ENCODE measurements at places on chromosomes 3 and 15.

DNA sequence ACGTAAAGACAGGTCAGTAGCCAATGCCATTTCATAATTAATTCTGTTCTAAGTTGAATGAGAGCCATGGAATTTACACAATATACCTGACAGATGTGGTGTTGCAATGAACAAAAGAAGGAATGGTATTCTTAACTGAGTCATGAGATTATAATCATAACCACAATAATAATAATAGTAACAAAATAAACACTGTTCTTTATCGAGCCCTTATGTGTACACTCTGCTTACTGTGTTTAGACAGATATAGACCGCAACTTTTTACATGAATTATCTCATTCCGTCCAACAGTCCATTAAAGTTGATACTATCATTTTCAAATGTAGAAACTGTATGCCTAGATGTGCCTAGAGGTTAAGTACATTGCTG lies 28.2 kb upstream of the SCAANT1 start:
- DNase-seq = no peak

- no peak for DNase-seq
Observed at GRCh38 chr3:40731445-40731844, 206.7 kb downstream of the ZNF621 start.

GRCh38 chr15:100114571-100114970 lies 227.2 kb downstream of the ADAMTS17 start:
- DNase-seq = no peak

- no peak for DNase-seq
Observed at GRCh38 chr15:25670025-25670554, 193.0 kb downstream of the ATP10A start.

- DNase-seq = no peak
Observed at GRCh38 chr3:138921316-138922292, 25.3 kb downstream of the FOXL2 start.

GRCh38 chr15:43499635-43500034 lies 6.7 kb upstream of the TP53BP1 start:
- DNase-seq = no peak

DNA sequence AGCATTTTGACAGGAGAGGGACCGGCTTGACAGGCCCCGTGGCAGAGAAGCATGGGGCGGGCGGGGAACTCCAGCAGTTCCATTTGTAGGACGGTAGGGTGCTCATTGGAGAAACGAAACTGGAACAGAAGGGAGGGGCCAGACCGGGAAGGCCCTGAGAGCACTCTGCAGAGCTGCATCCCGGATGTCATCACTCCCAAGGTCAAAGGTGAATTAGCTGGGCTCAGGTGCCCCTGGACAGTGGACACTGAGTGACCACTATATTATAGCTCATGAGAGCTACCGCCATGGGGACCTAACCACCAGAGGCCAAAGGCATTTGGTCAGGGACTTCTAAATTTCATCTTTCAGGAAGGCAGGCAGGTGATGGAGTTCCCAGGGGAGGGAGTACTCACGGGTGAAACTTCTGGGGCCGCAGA lies 7.3 kb downstream of the CSRNP1 start:
- no peak for DNase-seq

GRCh38 chr3:184040010-184040409 lies 8.5 kb downstream of the HTR3D start:
- DNase-seq = no peak

GRCh38 chr3:65094723-65095122 lies 406.9 kb upstream of the ADAMTS9 start:
- no peak for DNase-seq

DNA sequence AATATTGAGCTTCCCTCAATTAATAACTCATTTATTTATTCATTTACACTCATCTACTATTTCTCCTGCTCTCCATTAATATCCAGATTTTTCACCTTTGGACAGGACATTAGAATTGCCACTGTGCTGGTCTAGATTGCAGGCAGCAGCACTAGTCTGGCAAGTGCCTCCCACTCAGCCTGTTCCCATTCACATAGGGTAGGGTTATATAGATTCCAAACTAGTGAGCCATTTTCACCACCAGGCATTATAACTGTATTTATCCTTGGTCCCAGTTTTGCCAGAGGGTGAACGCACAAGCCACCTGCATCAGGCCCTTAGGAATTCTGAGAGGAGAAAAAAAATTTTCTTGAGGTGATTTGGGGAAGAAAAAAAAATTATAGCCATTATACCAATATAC lies 44.5 kb downstream of the ANAPC13 start:
- no peak for DNase-seq

DNA sequence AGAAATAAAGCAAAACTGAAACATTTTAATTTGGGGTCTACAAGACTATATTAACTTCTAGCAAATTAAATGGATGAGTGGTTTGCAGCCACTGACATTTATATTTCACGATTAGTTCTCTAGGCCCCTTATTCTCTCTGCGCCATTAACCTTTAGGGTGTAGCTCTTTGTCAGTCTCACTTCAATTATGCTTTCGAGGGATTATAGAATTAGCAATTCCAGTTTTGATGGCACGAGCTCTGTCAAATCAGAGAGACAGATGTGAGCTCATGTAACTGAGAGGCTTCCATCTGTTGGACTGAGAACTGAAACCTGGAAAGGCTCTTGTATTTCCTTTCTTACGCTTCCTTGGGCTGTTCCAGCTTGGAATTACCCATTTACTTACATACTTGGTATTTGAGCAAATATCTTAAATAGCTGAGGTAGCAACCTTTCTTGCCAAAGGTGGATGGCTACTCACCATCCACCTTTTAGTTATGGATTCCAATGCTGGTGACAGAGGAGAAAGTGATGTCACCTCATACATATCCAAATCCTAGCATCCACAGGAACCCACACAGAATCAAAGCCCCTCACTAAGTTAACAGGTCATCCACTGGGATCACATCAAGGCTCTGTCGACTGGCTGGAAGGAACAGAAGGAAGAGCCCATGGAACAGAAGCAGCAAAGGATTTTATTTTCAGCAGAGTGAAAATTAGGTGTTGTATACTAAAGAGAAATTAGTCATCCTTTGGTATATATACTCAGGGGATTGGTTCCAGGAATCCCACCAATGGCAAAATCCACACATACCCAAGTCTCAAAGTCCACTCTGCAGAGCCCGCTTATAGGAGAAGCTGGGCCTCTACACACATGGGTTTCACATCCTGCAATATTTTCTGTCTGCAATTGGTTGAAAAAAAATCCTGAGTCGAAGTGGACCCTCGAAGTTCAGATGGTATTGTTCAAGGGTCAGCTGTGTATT lies 20.8 kb downstream of the VGLL4 start:
- DNase-seq = no peak

GRCh38 chr3:52277972-52278509 lies 408 bp downstream of the WDR82 start:
- no peak for DNase-seq

DNA sequence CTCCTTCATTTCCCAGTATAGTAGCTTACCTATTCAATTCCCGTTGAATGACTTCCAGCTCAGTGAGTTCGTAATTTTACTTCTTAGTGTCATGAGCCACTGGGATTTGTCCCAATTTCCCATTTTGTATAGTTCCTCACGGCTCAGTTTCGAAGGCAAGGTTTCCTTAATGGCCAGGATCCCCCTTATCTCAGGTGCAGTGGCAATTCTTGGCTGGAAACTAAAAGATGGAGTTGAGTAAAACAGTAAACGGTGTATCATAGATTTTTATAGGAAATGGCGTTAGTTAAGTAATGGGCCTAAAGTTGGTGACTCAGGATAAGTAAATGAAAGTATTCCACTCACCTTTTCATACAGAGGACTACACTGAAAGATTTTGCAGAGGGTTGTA lies 522 bp upstream of the LMLN start:
- DNase-seq = no peak

DNA sequence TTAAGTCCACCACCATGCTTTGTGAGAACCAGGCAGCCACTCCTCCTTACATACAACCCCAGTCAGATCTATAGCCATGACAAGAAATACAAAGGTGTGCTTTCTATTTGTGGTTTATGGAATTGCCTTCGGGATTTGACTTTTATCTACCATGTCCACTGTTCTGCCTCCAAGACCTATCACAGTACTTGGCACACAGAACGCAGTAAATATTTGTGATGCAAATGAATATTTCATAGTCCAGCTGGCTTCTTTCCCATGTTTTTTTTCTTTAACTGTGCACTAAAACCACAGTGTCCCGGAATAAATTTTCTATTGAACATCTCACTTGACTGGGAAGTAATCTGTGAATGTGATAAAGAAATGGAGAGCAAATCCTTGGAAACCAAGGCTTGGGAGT lies 314.7 kb downstream of the RORA start:
- DNase-seq = no peak

DNA sequence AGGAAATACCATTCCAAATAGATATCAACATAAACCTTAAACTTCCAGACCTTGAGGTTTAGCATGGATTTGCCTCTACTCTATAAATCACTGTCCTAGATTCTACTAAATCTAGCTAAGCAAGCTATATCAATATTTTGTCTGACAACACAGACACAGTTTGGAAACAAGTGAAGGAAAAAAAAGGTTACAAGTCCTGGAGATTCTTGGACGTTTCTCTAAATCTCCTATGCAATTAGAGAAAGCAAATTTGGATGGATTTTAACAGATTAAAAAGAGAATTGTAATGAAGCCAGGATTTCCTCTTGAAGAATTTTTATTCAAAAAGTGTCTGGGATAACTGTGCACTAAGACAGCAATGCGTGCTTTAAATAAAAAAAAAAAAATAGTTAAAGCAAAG lies 441.1 kb upstream of the DPH6 start:
- no peak for DNase-seq

DNA sequence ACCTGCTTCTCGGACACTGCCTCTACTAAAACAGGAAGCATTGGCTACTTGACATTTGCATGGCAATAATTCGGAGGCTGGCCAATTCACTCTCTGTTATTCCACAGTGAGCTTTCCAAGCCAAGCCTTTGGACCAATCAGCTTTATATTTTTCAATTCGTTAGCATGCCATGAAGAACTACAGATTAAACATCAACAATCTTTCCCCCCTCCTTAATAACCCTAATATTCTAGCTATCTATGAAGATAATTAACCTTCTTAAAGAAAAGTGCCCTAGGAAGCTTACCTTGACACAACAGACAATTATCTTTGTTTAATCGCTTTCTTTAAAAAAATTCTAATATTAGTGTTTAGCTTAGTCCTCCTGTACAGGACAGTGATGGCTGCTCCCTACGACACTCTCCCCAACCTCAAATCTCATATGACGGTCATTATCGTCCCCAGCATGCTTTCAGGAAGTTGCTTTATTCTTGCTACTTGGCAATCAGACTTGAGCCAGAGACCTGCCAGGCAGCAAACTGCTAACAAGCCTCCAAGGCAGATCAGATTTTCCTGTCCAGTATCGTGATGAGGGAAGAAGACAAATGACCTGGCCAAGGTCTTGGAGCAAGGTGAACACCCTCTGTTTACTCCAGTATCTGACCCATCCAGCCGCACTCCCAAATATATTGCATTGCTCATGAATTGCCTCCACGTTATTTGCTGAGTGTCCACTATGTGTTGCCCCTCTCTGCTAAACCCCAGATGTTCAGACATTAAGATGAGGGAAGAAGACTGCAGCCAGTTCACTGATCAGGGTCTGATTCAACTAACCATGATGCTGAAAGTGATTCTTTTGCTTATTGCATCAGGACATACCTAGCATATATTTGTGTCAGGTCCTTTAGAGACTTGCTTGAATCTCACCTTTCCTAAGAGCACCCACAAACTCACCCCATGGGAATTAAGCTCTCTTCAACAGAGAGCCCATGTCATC lies 68.1 kb upstream of the LPP start:
- DNase-seq = no peak
